ENCODE measurements at places on chromosomes 7 and 10.

- no peak for DNase-seq
Observed at GRCh38 chr7:36521911-36522310, 132.2 kb downstream of the ANLN start.

DNA sequence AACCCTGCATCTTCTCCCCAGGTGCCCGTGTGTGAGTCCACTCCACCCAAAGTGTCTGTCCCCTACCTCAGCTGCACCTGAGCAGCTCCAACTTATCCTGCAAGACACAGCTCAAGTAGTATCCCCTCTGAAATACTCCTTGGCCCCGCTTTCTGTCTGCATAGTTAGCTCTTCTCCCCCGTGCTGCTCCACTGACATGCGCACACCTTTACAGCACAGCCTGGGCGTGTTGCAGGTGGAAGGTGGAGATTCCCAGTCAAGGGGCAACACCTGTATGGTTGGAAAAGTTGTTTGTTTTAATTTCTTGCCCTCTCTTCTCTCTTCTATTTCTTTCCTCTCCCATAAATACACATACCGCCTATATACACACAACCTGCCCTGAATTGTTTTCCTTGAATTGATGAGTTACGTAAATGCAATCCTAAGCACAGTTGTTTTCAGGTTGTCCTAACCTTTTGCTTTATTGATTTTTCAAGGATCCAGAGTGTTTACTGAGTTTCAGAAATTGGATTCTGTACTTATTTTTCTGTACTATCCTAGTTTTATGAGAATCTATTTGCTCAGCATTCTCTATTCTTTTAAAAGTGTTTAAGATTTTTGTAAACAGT is 14.9 kb downstream of the MET start:
- DNase-seq = no peak

DNA sequence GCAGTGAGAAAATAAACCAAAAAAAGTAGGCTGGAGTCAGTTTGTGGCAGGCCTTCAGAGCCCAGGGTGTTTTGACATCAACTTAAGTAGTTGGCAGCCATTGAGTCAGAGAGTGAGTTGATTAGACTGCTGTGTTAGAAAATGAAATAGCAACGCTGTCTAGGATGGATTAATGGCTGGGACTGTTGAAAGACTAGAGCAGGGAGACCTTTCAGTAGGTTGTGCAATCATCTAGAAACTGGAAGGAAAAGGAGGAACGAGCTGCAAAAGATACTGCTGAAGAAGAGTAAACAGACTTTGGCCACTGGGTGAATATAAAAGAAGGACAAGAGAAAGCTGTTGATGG is 28.6 kb upstream of the TRIL start:
- no peak for DNase-seq

DNA sequence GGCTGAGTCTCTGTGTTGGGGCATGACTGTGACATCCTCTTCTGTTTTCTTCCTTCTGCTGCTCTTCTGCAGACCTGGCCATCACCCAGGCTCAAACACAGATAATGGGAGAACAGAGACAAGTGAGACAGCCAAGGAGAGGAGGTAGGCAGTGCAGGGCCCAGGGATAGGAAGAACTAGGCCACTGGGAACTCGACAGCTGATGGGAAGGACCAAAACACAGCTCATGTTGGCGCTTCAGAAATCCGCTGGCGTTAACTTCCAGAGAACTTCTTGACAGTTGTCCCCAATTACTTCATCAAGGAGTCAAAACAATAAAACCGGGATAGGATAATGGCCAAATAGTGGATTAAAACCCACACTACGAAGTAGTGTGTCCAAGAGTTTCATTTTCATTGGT is 97.0 kb upstream of the PALS2 start:
- DNase-seq = no peak

DNA sequence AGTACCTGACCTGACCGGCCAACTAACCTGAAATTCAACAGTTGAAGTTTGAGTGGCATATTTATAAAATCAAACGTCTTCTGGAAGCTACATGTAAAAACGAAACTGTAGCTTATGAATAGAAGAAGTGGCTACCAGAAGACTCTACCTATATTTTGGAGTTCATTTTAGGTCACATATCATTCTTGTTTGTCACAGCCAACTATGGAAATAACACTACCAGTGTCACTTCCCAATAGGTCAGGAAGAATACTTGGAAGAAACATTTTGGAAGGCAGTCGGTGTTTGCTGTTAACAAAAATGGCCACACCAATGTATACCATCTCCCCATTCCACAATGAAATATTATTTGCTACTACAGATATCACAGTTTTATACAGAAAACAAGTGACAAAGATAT is 12.6 kb downstream of the TWIST1 start:
- no peak for DNase-seq

GRCh38 chr10:131214521-131215244 is 96.8 kb downstream of the TCERG1L start:
- no peak for DNase-seq

GRCh38 chr10:5904227-5904626 is 14.2 kb downstream of the FBH1 start:
- DNase-seq = no peak

DNA sequence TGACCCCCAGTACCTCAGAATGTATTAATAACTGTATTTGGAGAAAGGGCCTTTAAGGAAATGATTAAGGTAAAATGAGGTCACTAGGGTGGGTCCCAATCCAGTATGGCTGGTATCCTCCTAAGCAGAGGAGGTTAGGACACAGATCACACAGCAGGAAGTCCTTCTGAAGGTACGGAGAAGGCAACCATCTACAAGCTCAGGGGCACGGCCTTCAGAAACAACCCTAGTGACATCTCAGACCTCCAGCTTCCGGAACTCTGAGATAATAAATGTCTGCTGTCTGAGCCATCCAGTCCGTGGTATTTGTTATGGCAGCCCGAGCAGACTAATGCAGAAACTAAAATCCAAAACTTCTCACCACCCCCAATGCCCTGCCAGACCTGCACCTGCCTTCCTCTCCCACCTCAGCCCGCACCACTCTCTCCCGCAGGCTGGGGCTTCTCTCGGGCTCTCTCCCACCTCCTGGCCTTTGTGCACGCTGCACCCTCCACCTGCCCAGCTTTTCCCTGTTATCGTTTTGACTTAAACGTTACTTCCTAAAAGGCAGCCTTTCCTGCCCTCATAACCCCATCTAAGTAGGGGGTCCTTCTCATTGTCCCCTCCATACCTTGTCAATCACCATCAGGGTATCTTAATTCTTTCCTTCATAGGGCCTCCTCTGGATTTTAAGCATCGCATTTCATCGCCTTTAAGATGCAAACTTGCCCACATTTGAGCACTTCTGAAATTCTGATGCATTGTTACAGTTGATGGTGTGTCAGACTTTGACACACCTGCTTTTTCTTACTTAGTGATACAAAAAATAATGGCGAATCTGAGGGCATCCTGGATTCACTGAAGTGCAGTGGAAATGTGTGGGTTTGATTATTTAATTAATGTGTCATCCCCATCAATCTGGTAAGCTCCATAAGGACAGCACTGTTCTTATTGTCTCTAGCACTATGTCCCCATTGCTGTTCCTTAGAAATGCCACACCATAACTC is 32.2 kb upstream of the AQP1 start:
- no peak for DNase-seq

DNA sequence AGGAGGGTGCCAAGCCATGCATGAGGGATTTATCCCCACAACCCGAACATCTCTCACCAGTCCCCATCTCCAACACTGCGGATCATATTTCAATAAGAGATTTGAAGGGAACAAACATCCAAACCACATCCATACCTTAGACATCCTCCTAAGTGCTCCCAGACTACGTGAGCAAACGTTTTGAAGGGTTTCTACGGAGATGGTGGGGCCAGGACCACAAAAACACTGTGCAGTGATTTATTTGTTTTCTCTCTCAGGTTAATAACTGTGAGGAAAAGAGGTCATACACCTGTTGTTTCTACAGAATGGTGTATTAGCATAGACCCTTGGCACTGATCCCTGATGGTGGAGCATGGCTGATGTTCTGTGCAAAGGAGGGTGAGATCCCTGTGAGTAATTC is 277.8 kb downstream of the FRMD4A start:
- no peak for DNase-seq

DNA sequence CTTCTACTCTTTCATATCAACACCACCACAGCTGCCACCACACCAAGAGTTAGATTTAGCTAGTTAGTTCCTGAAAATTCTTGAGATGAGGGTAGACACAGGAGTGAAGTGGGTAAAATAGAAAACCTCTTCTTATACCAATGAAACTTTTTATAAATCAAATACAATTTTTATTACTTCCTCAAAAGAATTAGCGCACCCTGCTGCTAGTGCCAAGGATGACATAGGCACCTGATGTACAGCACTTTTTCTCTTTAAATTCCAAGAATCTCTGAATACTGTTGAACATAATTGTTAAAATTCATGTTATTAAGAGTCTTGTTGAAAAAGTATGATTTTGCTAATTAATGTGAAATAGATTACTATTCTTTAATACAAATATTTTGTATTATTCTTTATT is 11.4 kb downstream of the ZWINT start:
- DNase-seq = no peak

GRCh38 chr7:141590666-141591065 is 39.5 kb downstream of the AGK start:
- DNase-seq = peak; percentile 10
